Umbilical cord (tissue), 2 donors: ENCODE measurements at places on chromosomes 5 and 9. TPM values are rescaled to one million over a fixed set of nuclear protein-coding genes. Genes with fewer than 3 reads are reported as not detected.
A peak's percentile ranks its signal among the peaks of the same experiment; 100 is the strongest.

The EFCAB9 gene
- total RNA-seq = not detected

The ECSCR gene
- not detected for total RNA-seq

The HEMGN gene
- total RNA-seq = 30.3 TPM

DNA sequence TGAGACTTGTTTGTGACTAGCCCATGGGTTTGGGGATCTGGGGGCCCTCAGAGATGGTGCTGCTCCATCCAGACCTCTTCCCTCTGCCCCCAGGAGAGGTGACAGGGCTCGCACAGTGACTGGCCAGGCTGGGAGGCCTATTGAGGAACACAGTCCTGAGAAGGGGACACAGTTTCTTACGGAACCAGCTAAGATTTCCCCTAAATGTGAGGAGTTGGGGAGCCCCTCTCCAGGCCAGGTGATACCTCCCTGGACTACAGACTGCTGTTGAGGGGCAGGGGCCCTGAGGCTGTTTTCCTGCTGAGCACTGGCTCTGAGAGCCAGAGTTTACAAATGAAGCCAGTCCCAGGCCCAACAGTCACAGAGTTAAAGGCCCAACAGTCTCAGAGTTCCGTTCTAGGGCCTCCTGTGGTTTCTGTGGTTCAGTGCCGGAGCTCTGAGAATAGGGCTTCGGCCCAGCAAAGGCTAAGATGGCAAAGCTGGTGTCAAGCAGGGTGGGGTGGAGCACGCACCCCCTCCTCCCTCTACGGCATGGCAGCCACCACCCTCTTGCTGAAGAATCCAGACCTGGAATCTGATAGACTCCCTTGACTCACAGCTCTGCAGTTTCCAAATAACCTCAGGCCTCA lies 1.1 kb upstream of the SEMA4D start:
- no peak for DNase-seq

DNA sequence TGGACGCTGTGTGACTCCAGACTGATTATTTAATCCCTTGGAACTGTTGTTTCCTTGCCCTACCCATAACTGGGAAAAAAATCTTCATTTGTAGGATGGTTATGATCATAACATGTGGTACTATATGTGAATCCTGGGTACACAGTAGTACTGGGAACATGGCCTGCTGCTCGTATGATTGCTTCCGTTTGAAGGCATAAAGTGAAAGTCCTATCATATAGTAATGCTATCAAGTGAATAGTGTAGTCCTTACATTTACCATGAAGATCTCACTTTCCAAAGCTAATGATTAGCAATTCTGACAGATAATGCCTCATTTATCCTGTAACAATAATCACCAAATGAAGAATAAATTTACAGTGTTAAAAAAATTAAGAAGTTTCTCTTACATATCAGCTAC lies 53.2 kb downstream of the MEF2C start:
- DNase-seq = no peak

- DNase-seq = peak; percentile 67
Measured at GRCh38 chr5:124889486-124889825, 143.0 kb upstream of the ZNF608 start.

The FABP6 gene
- total RNA-seq = not detected

DNA sequence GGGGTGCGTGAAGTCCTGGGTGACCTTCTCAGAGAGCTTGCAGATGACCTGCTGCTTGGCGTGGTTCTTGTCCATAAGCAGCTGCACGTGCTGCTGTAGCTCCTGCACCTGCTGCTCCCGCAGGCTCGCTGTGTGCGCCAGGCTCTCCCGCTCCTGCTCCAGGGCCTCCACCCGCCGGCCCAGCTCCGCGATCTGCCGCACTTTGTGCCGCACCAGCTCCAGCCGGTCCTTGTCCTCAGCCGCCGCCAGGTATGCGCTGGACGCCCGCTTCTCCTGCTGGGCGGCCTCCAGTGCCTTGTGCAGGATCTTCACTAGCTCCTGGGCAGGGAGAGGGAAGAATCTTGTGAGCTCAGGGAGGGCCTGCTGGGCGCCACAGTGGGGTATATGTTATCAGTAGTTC lies 28.5 kb upstream of the CORO2A start:
- no peak for DNase-seq

GRCh38 chr9:3477236-3477834 lies 48.5 kb downstream of the RFX3 start:
- DNase-seq = no peak

DNA sequence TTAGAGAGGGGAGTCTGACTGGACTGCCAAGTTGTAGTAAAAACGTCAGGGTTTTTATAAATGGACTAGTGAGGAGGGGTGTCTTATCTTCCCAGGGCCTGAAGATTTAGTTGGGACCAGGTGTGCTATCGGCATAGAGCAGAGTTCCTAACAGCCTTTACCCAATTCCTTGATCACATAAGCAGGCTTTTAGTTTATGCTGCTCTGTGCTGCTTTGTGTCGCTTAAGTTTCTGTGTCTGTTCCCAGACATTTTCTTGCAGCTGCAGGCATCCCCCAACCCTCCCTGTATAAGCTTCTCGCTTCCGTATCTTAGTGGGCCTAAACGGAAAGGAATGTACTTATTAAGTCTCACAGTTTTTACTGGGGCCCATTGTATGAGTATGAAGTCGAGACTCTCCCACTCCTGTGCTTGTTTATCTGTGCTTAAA lies 2.6 kb upstream of the SMC5 start:
- peak; percentile 90 for DNase-seq

DNA sequence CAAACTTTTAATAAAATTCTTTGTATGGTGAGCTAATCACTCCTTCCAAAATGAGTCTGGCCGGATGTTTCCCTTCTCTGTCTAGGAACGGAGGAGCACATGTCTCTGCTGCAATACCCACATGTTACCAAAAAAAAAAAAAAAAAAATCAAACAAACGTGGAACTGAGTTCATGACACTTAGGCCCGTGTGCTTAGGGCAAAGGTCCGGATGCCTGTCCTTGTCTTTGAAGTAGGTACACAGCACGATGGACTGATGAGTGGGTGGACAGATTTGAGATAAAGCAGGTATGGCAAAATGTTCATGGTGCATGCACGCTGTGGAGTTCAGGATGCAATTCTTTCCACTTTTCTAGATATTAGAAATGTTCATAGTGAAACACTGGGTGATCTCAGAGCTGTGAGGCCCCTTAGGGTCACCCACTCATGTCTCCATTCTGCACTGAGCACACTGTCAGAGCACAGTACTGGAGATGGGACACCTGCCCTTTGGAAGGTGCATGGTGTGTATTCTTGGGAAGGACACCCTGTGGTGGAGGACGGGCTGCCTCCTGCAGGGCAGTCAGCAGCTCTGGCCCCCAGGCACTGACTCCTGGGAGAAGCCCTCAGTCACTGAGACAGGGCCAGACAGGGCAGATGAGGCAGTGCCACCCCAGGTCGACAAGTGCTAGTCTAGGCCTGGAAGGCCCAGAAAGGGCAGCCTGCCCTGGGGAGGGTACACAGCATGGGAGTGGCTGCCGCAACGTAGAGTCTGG lies 43.6 kb downstream of the GADD45G start:
- DNase-seq = no peak

The CKMT2 gene
- 0.48 TPM for total RNA-seq

DNA sequence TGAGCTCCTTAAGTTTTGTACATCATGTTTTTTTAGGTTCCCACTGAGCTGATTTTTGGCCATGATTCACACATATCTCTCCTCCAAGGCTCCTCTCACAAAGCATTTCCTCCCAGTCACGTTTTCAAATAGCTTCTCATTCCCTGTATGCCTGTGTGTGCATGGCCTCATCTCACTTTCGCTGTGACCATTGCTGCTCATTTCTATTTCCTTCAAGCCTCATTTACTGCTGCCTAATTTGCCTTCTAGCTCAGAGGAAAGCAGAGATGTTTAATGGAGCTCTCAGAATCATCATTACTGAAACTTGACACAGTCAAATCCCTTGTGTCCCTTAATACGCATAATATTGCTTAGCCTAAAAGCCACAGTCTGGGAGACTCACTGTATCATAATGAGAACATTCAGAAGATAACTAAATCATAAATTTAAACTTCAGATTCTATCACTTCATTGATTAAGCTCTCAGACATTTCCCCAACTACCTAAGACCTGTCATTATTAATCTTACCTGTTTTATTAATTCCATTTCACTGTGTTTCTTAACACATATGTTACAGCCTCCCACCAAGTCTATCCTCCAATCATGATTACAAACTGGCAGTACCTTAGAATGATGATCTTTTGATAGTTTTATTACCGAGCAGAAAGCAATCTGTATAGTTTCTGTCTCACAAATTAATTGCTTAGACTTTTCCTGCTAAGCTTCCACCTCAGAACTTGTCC lies 278.3 kb upstream of the PTGER4 start:
- DNase-seq = no peak

DNA sequence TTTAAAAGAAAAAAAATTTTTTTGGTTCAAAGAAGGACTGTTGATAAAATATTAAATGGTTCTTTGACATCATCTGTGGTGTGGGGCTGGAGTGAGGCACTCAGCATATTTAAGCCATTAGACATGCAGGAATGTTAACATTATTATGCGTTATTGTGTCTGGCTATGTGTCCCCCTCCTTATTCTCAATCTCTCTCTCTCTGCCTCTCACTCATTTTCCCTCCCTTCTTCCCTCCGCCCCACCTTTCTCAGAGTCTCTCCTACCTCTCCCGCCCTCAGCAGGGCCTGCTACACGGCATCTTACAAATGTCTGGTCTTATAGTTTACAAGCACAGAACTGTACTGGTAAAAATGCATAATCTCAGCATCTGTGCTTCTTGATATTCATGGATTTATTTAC lies 287.8 kb upstream of the TMEM161B start:
- DNase-seq = no peak

DNA sequence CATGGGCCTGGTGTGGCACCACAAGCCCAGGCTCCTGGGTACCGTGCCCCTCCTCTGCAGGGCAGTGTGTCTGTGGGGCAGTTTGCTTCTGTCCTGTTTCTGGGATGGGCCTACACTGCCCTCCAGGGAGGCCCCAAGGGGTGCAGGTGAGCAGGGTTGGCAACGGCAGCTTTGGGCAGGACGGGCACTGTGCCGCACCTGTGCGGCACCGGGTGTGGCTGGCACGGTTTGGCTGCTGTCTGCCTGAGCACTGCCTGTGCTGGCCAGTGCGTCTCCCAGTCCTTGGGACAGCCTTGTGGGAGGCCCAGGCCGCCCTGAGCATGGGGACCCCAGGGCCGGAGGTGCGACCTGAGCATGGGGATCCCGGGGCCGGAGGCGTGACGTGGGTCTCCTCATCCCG lies 37.2 kb downstream of the RXRA start:
- DNase-seq = no peak

The IFNA21 gene
- 18.5 TPM for total RNA-seq

The NR5A1 gene
- total RNA-seq = not detected

The IL13 gene
- not detected for total RNA-seq

DNA sequence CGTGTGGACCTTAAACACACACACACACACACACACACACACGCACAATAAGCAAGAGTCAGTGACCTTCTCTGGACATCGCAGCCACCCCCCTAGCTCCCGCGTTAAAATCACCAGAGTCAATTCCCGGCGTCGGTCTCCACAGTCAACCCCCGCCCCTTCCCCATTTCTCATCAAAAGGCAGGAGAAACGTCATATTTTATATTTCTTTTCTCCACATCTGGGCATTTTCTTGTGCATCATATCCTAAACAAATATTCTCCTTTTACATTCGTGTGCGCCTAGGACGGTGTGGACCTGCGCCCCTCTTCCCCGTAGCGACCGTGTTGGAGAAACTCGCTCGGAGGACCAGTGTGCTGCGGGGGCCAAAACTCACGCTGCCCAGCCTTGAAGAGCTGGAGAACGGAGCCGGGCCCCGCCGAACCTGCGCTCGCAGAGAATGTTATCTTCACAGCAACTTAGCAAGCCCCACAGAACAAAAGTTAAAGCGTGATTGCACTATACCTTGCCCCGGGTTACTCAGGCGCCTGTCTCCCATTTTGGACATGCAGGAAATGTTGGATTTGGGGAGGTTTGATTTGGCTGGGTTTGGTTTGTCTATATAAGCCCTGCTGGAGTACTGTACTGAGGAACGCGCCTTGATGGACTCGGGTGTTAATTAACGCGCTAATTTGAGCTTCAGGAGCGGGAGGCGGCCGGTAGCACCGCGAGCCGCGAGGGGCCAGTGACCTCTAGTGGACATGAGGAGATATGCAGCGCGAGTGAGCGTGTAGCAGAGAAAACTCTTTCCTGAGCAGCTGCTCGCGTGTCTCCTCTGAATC lies 192.4 kb downstream of the MEF2C start:
- peak; percentile 67 for DNase-seq

GRCh38 chr5:36311956-36312355 lies 10.3 kb upstream of the RANBP3L start:
- DNase-seq = no peak

The TAF11L5 gene
- total RNA-seq = 16.4 TPM

GRCh38 chr5:149617760-149618306 lies 36.5 kb downstream of the ARHGEF37 start:
- no peak for DNase-seq
